ENCODE measurements at places on chromosomes 3 and 15. TPM values are rescaled to one million over a fixed set of nuclear protein-coding genes. Genes with fewer than 3 reads are reported as not detected.

DNA sequence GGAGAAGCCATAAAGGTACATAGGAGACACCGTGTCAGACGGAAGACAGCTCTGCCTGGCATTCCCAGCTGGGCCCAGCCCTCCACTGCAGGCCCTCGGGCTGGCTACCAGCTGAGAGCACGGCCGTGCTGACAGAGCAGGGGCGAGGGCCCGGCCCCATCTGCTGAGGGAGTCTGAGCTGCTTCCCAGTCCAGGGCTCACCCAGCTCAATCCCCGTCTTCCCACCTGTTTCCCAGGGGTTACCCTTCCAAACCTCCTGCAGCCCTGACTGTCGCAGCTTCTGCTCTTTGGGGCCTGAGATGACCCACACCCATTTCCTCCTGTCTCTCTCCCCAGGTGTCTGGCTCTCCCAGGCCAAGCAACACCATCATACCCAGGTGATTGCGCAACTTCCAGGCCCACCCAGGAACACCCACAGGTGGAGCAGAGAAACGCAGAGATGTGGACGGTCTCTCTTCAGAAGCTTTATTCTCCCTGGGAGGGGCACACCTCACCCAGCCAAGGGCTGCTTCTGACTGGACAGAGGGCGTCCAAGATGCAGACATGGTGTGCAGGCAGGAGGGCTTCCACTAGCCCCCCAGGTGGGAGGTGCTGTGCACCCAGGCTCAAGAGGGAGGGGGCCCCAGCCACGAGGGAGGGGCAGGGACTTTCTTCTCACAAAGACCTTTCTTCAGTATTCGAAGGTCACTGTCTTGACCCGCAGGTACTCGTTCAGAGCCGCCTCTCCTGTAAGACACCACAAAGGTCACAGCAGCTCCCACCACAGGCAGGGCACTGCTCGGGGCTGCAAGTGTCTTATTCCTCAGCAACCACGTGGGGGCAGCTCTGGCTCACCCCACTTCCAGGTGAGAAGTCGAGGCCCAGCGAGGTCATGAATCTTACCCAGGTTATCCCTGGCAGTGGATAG is 19.4 kb upstream of the SLC41A3 start:
- peak; percentile 57 for DNase-seq

DNA sequence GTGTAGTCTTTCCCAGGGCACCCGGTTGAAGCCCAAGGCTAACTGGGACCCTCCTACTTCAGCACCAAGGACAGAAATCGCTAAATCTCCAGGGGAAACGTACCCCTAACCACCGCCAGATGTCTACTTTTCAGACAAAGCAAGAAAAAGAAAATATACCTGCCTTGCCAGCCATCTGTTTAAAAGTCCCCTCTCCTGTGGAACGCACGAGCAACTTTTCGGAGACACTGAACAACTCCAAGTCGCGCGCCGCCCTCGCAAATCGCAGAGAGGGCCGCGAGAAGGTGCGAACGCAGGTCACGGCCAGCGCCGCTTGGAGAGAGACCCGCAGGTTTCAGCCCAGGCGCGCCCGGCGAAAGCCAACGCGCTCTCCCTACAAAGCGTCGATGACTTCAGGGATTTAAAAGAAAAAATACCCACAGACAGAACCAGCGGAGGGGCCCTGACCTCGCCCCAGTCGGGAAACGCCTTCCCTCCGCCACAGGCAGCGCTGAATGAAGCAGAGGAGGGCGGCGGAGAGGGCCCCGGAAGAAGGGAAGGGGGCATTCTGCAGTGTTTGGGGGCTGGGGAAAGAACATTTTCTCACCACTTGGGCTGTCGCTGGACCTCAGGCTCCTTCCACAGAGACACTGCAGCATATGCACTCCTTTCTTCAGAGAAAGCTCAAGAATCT is 213.1 kb downstream of the FGF12 start:
- peak; percentile 77 for DNase-seq

DNA sequence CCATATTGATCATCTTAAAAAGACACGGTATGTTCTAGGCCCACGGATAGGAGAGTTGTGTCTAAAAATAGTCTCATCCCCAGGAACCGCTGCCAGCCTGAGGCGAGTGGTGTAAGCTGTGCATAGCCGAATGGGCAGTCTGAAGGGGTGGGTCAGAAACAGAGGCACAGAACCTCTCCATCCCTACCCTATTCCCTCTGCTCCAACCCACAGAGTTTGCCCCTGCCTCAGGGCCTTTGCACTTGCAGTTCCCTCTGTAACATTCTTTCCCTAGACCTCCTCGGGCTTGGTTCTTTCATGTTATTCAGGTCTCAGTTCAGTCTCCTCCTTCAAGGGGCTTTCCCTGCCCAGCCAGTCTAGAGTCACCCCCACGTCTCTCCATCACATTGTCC is 4.8 kb downstream of the SCN5A start:
- no peak for DNase-seq

GRCh38 chr3:187747506-187747905 is 2.2 kb upstream of the BCL6 start:
- no peak for DNase-seq

DNA sequence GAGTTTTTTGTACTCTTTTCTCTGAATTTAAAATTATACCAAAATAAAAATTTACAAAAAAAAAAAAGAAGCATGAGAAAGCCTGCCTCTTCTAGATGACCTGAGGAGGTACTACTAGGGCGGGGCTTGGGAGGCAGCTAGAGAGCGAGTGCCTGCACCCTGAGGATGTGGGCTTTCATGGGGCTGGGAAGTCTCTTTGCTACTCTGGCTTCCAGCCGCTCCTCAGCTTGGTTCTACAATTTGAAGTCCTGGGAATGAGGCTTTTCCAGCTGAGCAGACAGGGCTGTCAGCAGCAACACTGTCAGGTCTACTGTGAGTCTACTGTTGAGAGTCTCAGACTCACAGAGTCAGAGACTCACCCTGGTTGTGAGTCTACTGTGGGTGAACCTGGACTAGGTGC is 8.2 kb upstream of the PSTPIP1 start:
- no peak for DNase-seq

CCDC191 gene
- total RNA-seq, result 0.65 TPM

LYZL4 gene
- not detected for total RNA-seq

ZBTB11 gene
- total RNA-seq, result 14.0 TPM

DNA sequence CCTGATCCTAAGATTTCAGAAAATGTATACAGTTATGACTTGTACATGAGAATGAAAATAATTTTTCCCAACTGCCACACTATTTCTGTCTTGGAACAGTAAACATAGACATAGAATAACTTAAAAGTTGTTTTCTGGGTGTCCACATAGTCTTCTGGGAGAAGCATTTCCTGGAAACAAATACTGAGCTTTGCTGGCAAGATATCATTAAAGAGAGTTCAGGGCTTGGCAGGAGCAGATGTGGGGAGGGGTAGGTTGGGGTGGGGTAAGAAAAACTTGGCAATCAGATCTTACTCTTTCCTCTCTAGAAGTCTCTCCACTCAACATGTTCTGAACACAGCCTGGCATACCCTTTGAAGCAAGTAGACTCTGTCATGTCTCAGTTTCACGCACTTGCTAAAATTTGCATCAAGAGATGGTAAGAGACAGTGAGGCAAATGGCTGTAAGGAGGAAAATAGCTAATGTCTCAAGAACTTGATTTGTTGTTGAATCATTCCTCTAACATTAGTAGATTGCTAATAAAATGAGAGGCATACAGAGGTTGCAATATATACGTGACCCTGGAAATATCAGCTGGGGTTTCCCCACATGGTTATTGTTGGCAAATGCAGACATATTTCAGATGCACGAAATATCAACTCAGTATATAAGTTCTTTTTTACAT is 27.3 kb upstream of the ABI3BP start:
- DNase-seq, result no peak

DNA sequence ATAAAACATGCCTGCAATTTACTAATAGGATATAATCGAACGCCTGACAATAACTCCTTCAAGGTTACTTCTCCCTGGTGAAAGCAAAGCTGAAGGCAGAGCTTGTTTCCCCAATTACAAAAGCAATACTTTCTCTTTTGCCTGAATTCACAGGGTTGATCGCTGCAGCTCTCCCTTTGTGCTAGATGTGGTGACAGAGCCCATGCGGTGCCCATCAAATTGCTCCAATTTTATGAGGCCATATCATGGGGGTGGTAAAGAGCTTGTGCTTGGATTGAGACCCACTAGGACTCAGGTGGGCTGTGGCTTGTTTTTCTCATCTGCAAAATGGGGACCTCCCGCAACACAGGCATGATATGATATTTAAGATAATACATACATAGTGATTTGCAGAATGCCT is 143.4 kb downstream of the GREM1 start:
- no peak for DNase-seq

CFAP20DC gene
- total RNA-seq, result 2.8 TPM

DNA sequence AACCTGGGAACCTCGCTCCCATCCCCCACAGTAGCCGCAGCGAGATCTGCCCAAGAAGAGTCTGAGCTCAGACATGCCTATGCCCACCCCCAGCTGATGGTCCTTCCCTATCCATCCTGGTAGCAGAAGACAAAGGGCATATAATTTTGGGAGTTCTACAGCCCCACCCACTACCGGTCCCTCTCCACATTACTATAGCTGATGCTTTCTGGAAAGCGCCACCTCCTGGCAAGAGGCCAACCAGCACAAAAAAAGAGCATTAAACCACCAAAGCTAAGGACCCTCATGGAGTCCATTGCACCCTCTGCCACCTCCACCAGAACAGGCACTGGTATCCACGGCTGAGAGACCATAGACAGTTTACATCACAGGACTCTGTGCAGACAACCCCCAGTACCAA is 168.4 kb downstream of the MEGF11 start:
- DNase-seq, result no peak

DNA sequence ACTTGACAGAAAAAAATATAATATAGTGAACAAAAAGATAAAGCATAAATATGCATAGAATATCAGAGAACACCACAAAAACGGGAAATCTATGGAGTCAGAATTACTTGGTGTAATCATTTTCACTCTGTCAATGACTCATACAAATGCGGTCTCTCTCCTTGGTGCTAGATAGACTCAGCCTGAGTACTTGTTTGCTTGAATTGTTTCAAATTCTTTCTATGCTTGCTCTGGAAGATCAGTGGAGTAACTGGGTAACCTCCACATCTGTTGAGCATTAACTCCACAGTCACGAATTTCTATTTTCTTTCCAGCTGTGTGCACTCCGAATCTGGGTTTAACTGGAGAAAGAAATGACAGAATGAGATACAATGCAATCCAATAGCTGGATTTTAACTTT is 760.4 kb downstream of the ZPLD1 start:
- no peak for DNase-seq

GRCh38 chr15:91099995-91100813 is at the start of gene SV2B:
Gene SV2B, plus strand, starts transcription at chr15:91100257. Its CDS starts 126,007 bp downstream, at chr15:91226264.
- peak; percentile 75 for DNase-seq

GRCh38 chr15:67074886-67075229 is 9.5 kb downstream of the SMAD3 start:
- no peak for DNase-seq

- no peak for DNase-seq
Measured at GRCh38 chr3:159761369-159761768, 227.3 kb upstream of the IL12A start.

- no peak for DNase-seq
Measured at GRCh38 chr3:86645756-86646155, 345.2 kb downstream of the VGLL3 start.

GRCh38 chr3:46395766-46396530 is 10.9 kb downstream of the CCR5AS start:
- no peak for DNase-seq

DNA sequence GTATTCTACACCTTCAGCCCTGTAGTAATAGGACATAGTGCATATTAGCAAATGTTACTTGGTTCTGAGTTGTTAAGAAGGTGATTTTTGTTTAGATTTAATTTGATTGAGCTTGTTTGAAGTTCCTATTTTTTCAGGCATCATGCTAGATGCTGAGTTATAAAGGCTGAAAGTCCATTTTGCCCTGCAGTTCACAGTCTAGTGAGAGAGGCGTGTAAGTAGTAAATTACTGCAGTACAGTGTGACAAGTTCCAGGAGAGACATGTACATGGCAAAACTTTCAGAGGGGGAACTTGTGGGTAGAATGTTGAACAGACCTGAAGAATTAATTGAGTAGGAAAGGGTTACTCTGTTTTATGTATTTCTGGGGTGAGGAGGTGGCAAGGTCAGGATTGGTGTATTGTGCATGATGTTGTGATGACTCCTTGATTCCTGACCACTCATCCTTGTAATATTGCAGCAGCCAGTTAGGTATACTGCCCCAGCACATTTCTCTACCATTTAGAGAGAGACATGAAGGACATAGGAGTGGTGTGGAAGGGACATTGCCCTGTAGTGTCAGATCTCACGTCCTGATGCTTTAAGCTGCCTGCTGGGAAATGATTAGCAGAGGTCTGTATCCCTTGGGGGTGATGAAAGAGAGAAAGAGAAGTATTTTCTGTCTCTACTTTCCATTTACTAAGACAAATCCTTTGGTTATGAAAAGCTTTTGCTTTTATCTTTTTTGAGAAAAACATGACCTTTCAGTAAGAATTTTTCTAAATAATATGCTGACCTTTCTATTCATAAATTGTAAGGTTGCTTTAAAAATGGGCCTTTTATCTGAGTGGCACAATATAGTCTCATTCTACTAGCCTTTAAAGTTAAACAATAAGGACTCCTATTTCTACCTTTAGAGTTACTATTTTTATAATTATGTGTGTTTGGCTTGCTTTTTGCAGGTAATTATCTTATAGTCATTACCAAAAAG is 16.9 kb downstream of the SACM1L start:
- no peak for DNase-seq

- DNase-seq, result no peak
Measured at GRCh38 chr3:66656609-66657008, 155.8 kb upstream of the LRIG1 start.

DNA sequence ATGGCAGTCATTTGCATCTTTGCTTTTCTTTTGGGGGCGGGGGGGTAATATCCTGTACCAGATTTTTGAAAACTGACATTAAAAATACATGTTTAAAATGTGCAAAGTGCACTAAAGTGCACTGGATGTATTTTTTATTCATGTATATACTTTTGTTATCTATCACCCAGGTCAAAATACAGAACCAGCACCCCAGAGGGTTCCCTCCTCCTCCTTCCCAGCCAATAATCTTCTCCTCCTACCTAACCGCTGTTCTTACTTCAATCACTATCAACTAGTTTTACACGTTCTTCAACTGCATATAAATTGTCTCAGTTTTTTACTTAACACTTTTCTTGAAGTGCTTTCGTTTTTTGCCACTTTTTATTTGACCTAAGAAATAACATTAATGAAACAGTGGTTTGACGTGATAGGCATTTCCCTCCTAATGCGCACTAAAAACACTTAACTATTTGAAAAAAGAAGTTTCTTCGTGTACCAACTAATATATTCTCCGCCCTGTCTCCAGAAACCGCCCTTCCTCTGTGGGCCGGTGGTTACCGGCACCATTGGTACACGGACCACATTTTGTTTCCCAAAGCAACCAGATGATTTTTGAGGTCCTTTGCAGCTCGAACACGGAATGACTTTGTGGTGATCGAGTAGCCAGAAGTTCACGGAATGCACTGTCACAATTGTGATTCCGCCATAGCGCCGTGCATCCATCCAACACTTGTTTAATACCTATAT is 836 bp upstream of the AKAP13 start:
- no peak for DNase-seq

- DNase-seq, result no peak
Measured at GRCh38 chr3:169772305-169772896, 795 bp upstream of the MYNN start.

- DNase-seq, result no peak
Measured at GRCh38 chr3:42491881-42492507, 10.4 kb upstream of the VIPR1 start.

CYP1A1 gene
- total RNA-seq, result 0.11 TPM

GRCh38 chr3:139353920-139354556 is 10.2 kb downstream of the MRPS22 start:
- no peak for DNase-seq

ECE2 gene
- total RNA-seq, result 0.86 TPM
